Left colon (tissue), 2 donors: ENCODE measurements at places on chromosomes 7 and 10.

GRCh38 chr7:36129048-36129534 lies 24.0 kb upstream of the EEPD1 start:
- peak; percentile 36 for DNase-seq

DNA sequence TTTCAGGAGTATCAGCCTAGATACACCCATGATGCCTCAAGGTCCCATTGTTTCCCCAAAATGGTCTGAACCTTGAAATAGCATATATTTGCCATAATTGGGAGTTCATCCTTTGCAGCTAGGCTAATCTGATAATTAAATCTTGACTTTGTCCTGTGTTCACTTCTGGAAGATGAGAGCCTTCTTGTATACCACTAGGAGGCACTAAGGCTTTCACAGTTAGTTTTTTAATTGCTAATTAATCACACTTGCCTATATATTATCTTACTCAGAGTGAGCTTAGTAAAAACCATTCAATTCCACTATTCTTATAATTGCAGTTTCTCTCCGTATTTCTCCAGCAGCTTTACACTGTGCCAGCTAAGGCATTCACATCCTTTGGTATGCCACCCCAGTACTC lies 48.7 kb upstream of the MAGI2 start:
- DNase-seq, result no peak

GRCh38 chr10:98149858-98150257 lies 15.4 kb downstream of the R3HCC1L start:
- no peak for DNase-seq

DNA sequence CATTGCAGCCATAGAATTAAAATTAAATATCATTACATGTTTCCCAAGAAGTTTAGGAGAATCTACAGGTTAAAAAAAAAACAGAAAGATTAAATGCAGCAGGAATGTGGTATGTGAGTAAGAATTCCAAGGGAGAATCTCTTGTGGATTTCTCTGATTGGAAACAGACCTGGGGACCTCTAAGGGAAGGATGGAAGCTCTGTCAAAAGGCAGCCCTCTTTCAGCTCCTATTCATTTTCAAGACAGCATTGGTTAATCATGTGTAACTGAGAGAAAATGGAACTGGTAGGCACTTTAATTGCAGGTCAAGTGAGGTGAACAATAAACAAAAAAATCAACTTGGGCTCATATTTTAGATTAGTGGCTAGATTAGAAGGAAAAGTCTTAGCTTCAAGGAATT lies 81.4 kb upstream of the MTPN start:
- no peak for DNase-seq

- no peak for DNase-seq
Measured at GRCh38 chr7:75966190-75966961, 28.0 kb downstream of the TMEM120A start.

DNA sequence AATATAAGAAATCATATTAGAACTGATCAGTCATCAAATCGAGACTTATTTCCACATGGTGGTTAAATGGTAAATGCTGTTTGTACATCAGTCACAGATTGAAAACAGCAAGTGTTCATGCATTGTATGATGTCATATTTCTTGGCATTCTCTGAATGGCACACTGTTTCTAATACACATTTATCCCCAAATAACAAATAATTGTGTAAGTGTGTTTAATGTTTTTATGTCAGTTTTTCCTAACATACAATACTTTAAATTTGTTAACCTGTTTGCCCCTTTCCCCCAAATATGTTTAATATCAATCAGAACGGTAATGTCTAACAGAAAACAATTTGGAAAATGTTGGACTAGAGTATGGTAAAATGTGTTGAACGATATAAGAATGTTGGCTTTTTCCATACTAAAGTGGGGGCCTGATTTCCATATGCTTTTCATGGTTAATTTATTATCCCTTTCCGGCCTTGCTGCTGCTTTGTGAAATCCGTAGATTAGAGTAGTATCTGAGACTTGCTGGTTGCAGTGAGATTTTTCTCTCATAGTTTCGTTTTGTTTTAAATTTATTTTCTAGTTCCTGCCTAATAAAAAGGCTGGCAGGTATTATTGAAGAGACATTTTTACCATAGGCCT lies 23.7 kb downstream of the RAB18 start:
- DNase-seq, result no peak

- no peak for DNase-seq
Measured at GRCh38 chr7:133807624-133808492, 319.3 kb upstream of the LRGUK start.

- no peak for DNase-seq
Measured at GRCh38 chr7:100888988-100889750, at the start of gene UFSP1. TSS of gene UFSP1 (minus strand) at chr7:100889715. CDS start at chr7:100889271, 444 bp downstream.

GRCh38 chr7:116779216-116779615 lies 83.2 kb upstream of the CAPZA2 start:
- DNase-seq, result no peak

DNA sequence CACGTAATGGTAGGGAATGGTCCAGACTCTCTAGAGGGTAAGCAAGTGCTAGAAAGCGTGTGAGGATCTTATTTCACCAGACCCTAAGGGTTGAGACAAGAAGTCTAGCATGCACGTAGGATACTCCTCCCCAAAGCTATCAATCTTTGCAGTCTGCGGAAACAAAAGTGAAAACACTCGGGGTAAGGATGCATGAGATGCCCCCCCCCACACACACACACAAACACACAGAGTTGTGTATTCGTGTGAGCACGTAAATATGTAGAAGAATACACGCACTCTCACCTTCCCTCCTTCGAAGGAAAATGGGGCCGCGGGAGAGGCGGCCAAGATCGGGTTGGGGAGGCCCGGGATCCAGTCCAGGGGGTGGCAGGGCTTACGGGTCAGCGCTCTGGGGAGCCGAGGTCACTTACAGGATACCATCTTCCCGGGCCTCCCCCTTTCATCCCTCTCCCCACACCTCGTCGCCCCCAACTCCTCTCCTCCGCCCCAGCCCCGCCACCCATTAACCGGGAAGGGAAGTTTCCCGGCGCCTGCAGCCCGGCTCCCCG lies 455 bp downstream of the CUL2 start:
- no peak for DNase-seq

GRCh38 chr10:91103384-91104192 lies 116.9 kb upstream of the PCGF5 start:
- DNase-seq, result no peak

GRCh38 chr7:5226921-5227785 lies 37.1 kb downstream of the WIPI2 start:
- DNase-seq, result no peak

DNA sequence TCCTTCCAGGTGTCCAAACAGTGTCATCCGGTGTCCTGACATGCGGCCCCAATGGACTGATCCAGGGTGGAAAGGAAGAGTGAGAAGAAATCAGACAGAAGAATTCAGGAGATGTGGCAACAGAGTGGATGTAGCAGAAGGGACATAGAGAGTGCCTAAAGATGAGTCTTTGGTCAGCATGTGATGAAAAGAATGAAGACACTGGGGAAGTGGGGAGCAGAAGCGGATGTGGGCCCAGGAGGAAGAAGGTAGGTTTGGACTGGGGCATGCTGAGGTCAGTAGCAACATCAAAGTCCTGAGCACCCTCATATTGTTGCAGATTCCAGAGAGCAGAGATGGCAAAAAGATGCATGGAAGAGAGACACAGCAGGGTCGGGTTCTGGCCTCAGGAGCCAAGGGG lies 71.8 kb upstream of the STEAP1B start:
- no peak for DNase-seq

DNA sequence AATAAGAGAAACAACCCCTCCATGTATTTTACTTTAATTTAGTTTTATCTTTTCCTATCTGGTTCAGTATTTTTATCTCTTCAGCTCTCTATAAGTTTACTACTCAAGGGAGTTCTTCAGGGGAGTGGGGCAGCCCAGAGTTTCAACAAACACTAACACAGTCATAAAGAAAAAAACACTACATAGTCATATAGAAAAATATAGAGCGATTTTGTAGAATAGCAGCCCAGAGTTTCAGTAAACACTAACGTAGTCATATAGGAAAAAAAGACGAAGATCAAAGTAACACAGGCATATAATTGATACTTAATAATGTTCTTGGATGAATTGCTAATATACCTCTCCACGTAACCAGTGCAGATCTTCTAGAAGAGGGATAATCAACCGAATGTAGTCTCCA lies 54.7 kb downstream of the PON1 start:
- DNase-seq, result no peak

GRCh38 chr10:46042527-46042926 lies 3.5 kb downstream of the MSMB start:
- DNase-seq, result no peak

- no peak for DNase-seq
Measured at GRCh38 chr10:65346466-65346865, 1579.4 kb upstream of the LRRTM3 start.

GRCh38 chr7:12898620-12899019 lies 211.2 kb downstream of the ARL4A start:
- no peak for DNase-seq

DNA sequence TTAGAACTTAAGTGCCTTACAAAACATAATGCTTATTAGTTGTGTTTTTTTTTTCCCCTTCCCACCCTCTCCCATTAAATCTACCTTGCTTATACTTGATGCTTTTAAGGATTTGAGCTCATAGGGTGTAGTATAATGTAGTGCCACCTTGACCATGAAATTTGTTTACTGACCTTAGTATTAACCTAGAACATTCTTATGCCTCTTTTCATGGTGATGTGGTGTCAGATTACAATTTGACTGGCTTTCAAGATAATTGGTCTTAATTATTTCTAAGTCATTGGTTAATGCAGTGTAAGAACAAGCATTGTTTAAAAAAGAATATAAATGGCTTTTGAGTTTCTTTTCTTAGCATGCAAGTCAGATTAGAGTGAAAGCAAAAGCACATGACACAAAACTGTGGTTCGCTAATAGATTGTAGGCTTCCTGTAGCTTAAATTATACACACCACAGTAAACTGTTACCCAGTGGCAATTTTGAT lies 61.8 kb downstream of the ADD3 start:
- DNase-seq, result no peak

DNA sequence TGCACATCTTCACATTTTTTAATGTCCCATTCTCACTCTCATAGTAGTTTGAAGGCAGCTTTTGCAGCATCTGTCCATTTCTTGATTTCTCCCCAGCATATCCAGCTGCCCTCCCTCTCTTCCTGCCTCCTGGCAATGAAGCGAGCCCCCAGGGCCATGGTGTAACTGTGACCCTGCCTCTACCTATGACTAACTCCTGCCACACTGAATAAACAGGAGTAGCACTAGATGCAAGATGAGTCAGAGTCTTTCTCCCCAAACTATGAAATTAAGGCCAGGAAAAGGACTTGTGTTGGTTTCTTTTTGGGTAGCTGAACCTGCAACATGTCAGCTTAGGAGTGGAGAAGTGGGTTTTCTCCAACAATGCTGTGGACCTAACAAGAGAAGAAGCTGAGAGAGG lies 329.0 kb downstream of the RNLS start:
- DNase-seq, result no peak

- DNase-seq, result peak; percentile 53
Measured at GRCh38 chr10:5692461-5693358, 8.1 kb downstream of the TASOR2 start.

DNA sequence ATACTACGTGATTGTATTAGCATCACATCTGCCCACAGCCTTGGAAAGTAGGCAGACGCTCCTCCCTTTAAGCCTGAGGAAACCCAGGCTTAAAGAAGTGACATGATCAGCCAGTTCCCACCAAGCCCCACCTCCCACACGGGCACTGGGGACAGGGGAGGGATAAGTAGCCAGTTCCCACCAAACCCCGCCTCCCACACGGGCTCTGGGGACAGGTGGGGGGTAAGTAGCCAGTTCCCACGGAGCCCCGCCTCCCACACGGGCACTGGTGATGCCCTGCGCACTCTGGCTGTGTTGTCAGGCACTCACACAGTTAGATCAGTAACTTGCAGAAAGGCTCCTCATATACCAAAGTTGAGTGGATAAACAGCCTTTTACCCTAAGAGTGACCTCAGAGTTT lies 606.8 kb downstream of the PTPRN2 start:
- no peak for DNase-seq

- DNase-seq, result no peak
Measured at GRCh38 chr7:10245406-10245805, 728.3 kb upstream of the PHF14 start.

- DNase-seq, result no peak
Measured at GRCh38 chr7:139494835-139495579, 11.5 kb upstream of the KLRG2 start.

DNA sequence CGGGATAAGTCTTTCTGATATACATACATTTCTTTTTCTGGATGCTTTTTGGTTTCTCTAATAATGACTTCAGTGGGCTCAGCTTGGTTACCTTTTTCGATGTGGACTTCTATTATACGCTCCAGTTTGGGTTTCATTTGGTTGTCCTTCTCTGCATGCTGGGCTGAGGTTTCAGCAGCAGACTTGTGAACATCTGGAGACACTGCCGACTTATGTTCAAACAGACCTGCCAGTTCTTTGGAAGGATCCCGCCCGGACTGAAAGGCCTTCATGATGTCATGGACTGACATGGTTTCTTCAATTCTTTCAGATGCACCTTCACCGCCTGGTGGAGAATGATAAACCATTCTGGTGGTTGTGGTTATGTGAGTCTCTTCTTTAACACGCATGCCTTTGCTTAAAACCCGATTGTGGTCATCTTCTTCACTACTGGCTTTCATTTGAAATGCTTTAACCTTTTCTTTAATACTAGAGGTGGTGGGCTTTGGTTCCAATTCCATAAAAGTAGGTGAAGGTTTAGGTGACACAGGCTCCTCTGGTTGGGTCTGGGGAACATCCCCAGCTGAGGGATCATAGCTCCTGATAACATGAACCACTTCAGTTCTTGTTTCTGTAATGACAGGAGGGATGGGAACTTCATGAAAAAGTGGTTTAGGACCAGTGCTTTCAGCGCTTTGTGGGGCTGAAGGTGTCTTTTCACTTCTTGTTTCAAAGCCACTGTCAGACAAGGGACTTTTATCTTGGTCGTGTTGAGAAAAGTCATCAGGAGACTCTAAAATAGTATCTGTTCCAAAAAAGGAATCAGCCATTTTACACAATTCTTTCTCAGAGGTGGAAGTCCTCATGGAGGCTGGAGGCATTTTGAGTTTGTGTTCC lies 167.7 kb upstream of the CCDC6 start:
- no peak for DNase-seq

DNA sequence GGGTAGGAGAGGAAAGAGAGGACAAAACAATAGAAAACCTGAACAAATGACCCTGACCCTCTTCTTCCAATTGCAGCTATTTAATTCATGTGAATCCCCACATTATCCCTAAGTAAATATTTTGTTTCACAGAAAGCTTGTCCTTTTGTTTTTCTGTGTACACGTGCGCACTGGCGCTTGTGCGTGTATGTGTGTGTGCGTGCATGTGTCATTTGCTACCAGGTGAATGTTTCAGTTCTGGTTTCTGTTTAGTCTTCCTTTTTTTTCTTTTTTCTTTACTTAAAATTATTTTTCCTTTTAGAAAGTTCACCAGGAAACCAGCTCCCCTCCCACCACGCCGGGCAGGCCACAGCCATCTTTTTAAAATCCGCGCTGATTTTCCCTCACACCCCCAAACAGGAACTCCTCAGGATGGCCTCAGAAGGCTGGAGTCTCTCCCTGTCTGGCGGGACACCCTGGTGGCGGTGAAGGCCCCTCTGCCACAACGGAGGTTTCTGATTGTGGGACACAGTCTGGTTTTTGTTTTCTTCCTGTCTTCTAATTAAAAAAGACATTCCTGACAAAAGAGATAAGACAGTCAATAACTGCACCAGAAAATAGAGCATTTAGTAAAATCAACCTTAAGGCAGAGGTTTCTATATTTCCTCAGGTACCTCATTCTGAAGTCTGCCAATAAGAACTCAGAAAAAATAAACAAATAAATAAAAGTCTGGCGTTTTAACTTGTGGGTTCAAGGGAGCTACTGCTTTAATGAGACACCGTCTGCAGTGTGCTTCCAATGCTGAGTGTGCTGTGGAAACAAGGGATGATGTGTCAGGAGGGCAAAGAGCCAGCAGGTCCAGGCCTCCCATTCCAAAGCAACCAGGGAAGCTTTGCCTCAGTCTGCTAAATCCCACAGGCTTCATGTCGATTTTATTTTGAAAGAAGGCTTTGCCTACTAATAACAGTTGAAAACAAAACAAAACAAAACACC lies 17.4 kb downstream of the IRF5 start:
- DNase-seq, result no peak
